ENCODE measurements at places on chromosomes 13 and 19. TPM values are rescaled to one million over a fixed set of nuclear protein-coding genes. Genes with fewer than 3 reads are reported as not detected.

GRCh38 chr13:55160867-55161266, 1979.9 kb upstream of the PRR20A start:
- no peak for DNase-seq

DNA sequence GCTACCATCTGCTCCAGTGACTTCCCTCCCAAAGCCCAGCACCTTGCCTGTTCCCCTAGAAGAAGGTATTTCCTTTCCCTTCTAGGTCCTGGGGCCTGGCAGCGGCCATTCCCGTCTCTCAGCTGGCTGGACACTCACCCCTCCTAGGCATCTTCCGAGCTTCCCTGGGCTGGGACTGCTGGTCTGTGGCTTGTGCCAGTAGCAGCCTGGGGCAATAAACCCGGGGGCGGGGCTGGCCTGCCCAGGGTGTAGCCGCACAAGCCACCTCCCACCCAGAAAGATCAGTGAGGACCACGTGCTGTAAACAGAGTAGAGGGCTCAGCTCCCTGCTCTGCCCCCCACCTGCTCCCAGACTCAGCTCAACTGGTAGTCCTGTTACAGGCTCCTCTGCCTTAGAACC, 15.0 kb downstream of the LIPE start:
- no peak for DNase-seq

KLK4 gene
- polyA plus RNA-seq = not detected

- DNase-seq = no peak
Measured at GRCh38 chr19:29245215-29245614, 32.3 kb upstream of the UQCRFS1 start.

DNA sequence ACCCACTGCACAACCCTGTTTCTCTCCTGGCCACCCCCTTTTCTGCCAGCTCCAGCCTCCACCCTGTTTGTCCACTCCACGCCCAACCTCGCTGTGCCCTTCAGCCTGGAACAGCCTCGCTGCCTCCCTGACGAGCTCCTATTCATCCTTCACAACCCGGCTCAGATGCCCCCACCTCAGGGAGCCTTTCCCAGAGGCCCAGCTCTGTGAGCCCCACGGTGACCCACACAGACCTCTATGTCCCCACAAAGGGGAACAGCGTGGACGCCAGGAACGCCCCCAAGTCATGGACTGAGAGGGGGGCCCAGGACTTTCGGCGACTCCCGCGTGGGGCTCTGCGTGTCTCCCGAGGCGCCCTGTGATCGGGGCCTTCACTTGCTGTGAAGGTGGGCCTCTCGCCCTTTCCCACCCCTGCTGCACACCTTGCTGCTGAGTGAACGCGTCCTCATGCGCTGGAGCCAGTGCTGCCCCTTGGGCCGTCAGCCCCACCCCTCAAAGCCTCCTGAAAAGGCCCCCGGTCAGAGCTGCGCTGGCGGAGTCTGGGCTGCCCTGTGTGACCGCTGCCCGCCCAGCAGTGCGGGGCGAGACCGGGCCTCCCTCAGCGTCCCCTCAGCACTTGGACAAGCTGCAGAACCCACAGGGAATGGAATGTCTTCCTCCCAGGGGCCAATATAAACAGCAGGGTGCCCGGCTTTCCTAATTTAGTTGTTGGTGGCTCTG, 40.0 kb downstream of the ADPRHL1 start:
- DNase-seq = no peak

- peak; percentile 72 for DNase-seq
Measured at GRCh38 chr13:26557393-26558073, at the start of gene WASF3. TSS of gene WASF3 (plus strand) at chr13:26557683. CDS start at chr13:26642271, 84,588 bp downstream.

- DNase-seq = no peak
Measured at GRCh38 chr13:99046851-99047250, 69.0 kb upstream of the DOCK9 start.

- no peak for DNase-seq
Measured at GRCh38 chr19:48826606-48827020, 9.7 kb downstream of the HSD17B14 start.

GRCh38 chr13:39602277-39602613, 748 bp downstream of the LHFPL6 start:
- no peak for DNase-seq

DNA sequence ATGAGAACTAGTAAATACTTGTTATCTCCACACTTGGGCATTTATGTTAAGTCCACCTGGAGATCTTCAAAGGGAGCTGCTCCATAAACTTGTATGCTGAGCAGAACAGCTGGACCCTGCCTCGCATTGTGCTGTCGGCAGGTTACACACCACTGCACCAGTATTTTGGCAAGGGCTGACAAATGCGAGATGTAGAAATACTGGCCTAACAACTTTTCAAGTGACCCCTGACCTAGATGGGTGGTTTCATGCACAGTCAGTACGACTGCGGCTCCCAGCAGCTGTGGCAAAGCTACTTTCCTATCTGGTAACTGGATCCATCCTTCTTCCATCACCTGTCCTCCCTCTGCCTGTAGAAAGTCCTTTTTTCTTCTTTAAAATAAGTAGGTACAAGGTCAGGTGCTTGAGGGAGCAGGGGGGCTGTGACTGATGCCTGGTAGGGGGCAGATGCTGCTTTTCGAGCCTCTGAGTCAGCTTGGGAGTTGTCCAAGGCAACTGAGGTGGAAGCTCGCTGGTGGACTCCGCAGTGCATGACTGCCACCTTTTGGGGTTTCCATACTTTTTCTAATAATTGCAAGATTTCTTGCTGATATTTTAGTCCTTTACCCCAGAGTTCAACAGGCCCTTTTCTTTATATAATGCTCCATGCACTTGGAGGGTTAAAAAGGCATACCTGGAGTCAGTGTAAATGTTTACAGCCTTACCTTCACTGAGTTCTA, 86.8 kb downstream of the SLC25A15 start:
- DNase-seq = no peak

DNA sequence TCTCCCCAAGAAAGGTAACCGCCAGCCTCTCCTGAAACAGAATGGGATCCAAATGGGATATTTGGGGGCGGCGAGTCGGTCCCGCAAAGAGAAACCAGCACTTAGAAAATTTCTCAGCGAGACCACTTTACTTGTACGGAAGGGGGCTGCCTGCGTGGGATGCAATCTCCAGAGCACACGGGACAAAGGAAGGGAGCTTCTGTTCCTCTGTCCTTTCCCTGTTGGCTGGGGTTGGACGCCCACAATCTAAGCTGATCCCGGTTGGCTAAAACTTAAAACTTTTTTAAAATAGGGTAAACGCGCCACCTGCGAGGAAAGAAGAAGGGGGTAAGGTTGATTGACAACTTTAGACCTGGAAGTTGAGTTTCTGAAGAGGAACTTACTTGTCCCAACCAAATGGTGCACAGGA, 826 bp upstream of the BSG start:
- DNase-seq = no peak

DNA sequence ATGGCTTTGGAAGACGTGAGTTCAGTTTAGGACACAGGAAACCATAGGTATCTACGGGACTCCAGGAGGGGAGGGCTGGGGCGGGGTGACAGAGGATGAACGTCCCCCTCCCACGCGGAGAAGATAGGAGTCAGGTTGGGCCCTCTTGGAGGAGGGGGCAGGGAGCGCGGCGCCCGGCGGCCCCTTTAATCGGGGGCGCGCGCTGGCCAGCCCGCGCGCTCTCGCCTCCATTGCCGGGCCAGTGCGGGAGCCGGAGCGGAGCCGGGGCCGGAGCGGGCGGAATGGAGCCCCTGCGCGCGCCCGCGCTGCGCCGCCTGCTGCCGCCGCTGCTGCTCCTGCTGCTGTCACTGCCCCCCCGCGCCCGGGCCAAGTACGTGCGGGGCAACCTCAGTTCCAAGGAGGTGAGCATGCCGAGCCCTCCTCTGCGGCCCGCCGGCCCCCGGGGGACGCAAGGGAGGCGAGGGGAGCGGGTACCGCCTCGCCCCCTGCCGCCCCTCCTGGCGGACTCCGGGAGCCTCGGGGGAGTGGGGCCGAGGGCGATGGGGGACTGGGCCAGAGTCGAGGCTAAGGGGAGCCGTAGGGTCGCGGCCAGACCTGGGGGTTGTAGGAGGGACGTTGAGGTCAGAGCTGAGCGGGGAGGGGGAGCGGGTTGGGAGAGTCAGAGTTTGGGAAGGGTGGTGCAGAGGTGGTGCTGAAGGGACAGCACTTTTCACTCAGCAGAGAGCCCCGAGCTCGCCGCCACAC, at the start of gene TMEM145:
TMEM145 (plus strand) TSS at position 214 of the 744 bp plus-strand sequence; CDS start at position 282, 68 bp downstream.
- DNase-seq = no peak

DNA sequence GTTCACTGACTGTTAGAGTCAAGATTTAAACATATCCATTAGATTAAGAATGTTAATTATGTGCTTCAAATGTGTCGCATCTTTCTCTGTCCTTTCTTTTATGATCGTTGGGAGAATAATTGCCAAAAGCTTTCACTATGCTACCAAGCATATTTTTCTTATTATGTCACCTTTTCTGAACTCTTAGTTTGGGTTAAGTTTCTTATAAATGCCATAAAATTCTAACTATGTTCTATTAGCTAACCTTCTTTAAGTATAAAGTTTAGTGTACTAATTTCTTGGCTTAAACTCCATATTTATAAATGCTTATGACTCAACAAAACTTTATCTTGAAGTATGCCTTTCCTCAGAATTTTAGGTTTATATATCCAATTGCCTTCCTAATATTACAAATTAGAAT, 1759.4 kb downstream of the PCDH9 start:
- DNase-seq = no peak

ZNF560 gene
- 2.1 TPM for polyA plus RNA-seq

- DNase-seq = no peak
Measured at GRCh38 chr13:21557995-21558394, 46.0 kb downstream of the MICU2 start.

GRCh38 chr13:99260216-99260615, 2.0 kb upstream of the GPR18 start:
- DNase-seq = no peak

- DNase-seq = no peak
Measured at GRCh38 chr19:5961969-5962945, 15.7 kb downstream of the RANBP3 start.

All from AG04450 (cell line).